Activated T-helper 1 cell treated with anti-CD3 and anti-CD28 coated beads, Interleukin-2, amount 50 U/mL, for 16 hours (primary cell): ENCODE measurements at places on chromosomes 4 and X.
A peak's percentile ranks its signal among the peaks of the same experiment; 100 is the strongest.

GRCh38 chrX:135347381-135348016, 38.2 kb downstream of the ETDC start:
- no peak for DNase-seq

DNA sequence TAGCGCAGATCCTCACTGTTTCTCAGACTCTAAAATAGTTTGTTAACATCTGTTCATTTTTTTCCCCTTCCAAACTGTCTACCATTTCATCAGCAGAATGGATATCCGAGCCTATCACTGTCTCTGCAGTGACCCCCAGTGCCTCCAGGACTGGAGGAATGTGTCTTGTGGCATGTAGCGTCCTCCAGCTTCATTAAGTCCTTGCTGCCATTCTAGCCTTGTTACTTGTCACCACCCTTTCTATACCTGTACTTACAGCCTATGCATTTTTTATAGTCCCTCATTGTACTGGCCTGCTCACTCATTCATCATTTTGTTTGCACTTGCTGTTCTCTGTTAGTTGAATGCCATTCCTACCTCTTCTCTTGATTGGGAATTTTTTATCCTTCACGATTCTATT, 179.1 kb downstream of the BMPR1B start:
- DNase-seq: no peak

DNA sequence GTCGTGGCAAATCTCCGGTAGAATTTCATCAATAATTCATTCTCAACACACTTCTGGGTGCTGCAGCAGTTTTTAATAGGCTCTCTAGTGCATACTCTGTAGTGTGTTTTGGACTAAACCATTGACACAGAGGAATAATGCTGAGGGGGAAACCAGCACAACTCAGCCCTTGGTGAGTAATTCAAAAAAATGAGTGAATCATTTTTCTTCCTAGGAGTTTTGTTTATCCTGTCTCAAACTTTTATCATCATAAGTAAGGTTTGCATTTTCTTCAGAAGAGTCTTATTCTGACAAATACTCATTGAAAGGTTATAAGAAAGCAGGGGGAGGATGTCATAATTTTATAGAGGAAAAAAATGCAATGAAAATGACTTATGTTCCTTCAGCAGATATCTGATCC, 2542.7 kb downstream of the PCDH7 start:
- DNase-seq: no peak

- no peak for DNase-seq
Measured at GRCh38 chrX:13076176-13076961, 31.9 kb upstream of the FAM9C start.

DNA sequence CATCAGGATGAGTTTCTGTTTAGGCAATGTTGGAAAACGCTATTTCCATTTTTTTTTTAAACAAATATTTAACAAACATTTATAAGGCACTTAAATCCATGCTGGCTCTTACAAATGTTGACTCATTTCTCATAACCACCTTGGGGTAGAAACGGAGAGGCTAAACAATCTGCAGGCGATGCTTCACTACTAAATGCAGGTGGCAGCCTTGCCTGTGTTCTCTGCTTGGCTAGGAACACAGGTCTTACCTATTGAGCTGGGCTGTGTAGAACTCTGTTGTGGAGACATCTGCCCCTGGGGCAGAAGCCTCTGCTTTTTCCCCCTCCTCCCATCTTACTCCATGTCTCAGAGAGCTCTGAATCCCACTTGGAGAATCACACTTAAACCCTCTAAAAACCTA, 1.4 kb upstream of the CXCL1 start:
- DNase-seq: no peak

GRCh38 chrX:54423161-54423888, 16.9 kb upstream of the TSR2 start:
- no peak for DNase-seq

- no peak for DNase-seq
Measured at GRCh38 chr4:38455092-38455862, 208.7 kb upstream of the KLF3 start.

DNA sequence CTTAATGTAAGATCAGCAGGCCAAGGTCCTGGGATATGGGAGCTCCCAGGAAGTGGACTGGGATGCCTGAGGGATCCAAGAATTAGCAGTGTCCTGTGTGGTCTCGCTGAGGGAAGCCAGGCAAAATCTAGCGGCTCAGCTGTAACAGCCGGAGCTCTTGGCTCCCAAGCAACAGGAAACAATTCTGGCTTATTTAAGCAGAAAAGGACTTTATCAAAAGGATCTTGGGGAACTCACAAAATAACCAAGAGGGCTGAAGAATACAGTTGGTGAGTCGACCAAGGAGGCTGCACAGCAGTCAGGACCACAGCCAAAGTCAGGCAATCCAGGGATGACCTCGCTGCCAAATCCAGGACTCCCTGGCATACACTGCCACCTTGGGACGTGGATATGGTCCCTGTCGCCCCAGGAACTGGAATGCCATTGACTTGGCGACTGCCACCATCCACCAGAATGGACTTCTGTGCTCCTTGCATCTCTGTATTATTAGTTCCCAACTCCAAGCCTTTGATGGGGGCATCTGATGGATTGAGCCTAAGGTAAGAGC, 165.3 kb upstream of the BCOR start:
- DNase-seq: no peak

DNA sequence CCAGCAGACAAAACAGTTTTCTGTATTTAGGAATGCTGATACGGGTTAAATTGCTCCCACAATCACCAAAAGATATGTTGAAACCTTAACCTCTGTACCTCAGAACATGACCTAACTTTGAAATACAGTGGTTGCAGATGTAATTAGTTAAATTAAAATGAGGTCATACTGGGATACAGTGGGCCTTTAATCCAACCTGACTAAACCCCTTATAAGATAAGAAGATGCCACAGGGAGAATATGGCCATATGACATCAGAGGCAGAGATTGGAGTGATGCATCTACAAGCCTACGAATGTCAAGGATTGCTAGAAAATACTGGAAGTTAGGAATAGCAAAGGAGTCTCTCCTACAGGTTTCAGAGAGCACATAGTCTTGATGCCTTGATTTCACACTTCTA, 32.1 kb upstream of the PARM1 start:
- no peak for DNase-seq

DNA sequence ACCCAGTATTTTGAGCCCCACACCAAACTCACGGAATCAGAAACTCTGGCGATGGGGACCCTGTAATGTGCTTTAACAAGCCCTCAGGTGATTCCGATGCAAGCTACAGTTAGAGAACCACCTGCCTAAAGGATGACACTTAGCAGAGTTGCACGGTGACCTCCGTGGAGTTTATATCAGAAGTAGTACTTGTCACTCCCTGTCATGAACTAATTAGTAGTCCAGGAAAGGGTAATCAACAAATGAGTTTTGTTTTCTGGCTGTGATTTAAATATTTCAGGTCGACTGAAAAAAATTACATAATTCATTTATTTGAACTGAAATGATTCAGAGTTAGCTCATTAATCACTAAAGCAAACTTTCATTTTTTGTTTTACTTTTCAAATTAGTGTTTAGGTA, 56.4 kb downstream of the TMA16 start:
- no peak for DNase-seq

- DNase-seq: no peak
Measured at GRCh38 chr4:24266951-24267722, 317.2 kb downstream of the DHX15 start.

- DNase-seq: no peak
Measured at GRCh38 chr4:30720661-30721184, 554 bp downstream of the PCDH7 start.

GRCh38 chrX:50941638-50942037, 31.1 kb downstream of the BMP15 start:
- DNase-seq: no peak

DNA sequence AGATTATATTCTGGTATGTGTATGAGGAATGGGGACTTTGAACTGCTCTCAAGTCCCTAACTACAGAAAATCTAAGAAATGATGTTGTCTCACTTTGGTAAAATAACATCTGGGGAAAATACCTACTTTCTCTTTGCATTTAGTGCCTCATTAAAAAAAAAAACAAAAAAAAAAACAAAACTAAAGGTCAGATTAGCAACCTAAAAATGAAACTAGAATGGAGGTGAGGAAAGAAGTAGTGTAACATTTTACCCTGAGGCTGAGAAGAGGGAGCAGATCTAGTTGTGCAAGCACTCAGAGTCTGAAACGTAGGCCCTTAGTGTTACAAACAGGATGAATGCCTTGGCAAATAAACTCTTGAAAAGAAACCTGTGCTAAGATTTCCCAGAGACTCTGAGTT, 56.0 kb downstream of the VGLL1 start:
- DNase-seq: no peak

- DNase-seq: no peak
Measured at GRCh38 chrX:17768997-17769396, 31.7 kb downstream of the SCML1 start.

DNA sequence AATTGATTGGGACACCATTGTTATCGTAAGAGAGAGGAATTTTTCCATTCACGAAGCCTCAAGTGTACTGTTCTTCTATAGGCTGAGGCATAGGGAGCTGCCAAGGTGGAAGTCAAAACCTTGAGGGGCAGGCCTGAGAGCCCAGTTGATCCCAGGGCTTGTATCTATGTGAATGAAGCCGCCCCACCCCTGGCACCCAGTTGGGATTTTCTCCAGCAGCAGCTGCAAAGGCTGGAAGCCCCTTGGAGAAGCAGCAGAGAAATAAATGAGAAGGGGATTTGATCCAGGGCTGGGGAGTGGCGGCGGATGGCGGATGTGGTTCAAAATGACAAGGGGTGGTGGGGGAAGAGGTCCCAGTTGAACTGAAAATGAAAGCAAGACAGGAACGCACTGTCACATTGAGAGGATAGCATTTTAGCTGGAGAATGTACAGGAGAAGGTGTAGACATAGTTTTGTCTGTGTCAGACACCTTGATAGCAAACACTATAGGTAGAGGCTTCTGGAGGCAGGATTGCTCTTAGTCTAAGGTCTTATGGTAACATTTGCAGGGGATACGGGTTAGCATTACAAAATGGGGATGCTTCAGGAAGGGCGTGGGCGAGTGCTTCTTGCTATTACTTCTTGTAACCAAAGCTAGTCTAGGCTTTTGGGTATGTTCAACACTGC, 32.6 kb downstream of the DOCK11 start:
- peak; percentile 27 for DNase-seq

DNA sequence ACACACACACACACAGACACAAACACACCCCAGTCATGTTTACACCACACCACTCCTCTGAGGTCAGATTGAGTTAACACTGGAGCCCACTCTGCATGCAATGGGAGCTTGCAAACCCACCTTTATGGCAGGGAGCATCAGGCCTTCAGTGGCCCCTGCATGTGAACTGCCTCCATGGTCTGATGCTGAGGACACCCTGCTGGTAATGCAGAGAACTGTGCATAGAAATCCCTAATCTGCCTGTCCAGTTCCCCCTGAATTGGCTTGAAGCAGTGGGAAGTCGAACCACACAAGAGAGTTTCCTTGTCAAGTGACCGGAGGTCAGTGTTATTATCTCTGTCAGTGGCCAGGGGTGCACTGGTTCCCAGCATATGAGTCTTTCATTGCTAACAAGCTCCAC, 59.8 kb downstream of the ANOS1 start:
- DNase-seq: no peak
